Osteocyte (in vitro differentiated cells): ENCODE measurements at places on chromosomes 2 and 18. TPM values are rescaled to one million over a fixed set of nuclear protein-coding genes. Genes with fewer than 3 reads are reported as not detected.
A peak's percentile ranks its signal among the peaks of the same experiment; 100 is the strongest.

DNA sequence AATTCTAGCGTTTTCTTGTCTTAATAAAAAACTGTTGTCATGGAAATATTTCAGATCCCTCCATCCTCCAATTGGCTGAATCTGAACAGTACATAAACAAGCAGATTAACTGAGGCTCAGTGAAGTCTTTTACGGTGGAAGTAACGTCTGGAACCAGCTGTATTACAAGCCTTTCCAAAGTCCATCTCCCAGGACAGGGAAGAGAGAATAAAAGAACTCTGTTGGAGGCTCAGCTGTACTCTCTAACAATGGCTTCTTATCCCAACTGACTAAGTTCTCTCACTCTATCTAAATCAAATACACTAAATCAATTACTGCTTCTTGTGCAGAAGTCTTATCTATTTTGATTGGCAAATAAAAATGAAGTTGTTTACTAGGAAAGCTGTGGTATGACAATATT lies 19.9 kb upstream of the NEDD4L start:
- H3K36me3 ChIP-seq: no peaks in the 10 kb centered on the region
- DNase-seq: no peak
- H3K27me3 ChIP-seq: peaks cover 6% of the 10 kb centered on the region
- no peak overlapping the region for H3K4me3 ChIP-seq

The UGT1A9 gene
- total RNA-seq: not detected in 2 replicates

DNA sequence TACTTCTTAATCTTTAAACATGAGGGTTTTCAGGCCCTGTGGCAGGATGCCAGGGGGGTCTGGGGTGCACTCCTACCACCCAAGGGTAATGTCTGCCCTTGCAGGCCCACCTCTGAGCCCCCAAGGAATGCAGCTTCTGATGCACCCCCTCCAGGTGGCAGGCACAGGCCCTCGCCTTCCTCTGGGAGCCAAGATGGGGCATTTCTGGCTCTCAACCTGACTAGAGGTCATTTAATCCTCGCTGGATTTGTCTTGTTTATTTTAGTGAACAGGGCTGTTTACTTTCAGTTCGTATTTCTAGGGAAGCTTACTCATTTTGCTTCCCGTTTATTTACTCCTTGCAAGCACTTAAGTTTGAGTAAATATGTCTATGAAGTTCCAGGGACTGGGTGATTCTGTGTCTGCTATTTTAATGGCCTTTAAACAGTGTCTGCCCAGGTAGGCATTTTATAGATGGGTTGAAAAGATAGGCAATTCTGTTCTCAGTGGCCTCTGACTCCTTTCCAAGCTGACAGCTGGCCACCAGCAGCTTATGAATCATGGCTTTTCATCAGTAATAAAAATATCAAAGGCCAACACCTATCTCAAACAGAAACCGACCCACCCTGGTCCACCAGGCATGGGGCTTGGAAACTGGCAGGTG lies 11.1 kb upstream of the DNPEP start:
- no peak overlapping the region for H3K27ac ChIP-seq
- H3K27me3 ChIP-seq: no peaks in the 10 kb centered on the region
- DNase-seq: no peak
- H3K4me1 ChIP-seq: no peaks in the 10 kb centered on the region
- no peaks in the 10 kb centered on the region for H3K36me3 ChIP-seq
- no peak overlapping the region for H3K4me3 ChIP-seq

DNA sequence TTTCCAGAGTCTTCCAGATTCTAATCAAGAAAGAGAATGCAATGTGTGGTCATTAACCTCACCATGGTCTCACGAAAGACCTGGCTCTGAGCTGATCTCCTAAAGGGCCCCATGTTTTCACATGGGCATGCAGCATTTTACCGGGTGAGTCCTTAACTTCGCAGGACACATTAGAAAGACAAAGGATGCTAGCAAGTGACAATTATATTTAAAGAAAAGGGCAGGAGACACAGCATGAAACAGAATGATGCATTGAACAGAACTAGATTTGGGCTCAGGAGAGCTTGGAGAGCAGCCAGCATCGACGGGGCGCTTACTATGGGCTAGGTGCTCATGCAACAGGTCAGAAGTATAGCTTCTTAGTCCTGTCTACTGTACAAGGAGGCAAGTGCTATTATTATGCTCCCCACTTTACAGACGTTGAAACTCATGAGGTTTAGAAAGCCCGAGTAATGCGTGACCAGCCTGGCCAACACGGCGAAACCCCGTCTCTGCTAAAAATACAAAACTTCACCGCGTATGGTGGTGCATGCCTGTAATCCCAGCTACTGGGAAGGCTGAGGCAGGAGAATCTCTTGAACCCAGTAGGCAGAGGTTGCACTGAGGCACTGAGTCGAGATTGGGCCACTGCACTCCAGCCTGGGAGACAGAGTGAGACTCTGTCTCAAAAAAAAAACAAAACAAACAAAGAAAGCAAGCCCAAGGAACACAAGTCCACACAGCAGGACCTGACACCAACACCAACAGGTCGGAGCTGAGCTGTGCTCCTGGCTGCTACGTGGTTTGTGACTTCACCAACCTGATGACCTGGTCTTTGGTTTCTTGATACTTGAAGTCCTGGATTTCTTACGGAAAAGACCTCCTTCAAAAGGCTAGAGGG lies 16.1 kb downstream of the MBP start:
- peaks cover 30% of the 10 kb centered on the region for H3K4me1 ChIP-seq
- peaks cover 7% of the 10 kb centered on the region for H3K36me3 ChIP-seq
- H3K27ac ChIP-seq: no peak overlapping the region
- peak; percentile 57 for DNase-seq

GRCh38 chr2:85240055-85240454 lies 87.7 kb downstream of the TGOLN2 start:
- H3K27me3 ChIP-seq: no peaks in the 10 kb centered on the region
- H3K4me1 ChIP-seq: peaks cover 63% of the 10 kb centered on the region
- no peaks in the 10 kb centered on the region for H3K36me3 ChIP-seq
- no peak for DNase-seq
- peak overlapping the region; percentile 87 for H3K27ac ChIP-seq

The IMMT gene
- 79.9 and 81.8 TPM in 2 replicates for total RNA-seq

- no peaks in the 10 kb centered on the region for H3K27me3 ChIP-seq
- no peaks in the 10 kb centered on the region for H3K4me1 ChIP-seq
- H3K36me3 ChIP-seq: no peaks in the 10 kb centered on the region
- H3K27ac ChIP-seq: no peak overlapping the region
Measured at GRCh38 chr2:96151595-96152303, 6.5 kb upstream of the DUSP2 start.

- H3K36me3 ChIP-seq: peaks cover 13% of the 10 kb centered on the region
- H3K27ac ChIP-seq: peak overlapping the region; percentile 94
- H3K4me3 ChIP-seq: peak overlapping the region; percentile 91
- no peak for DNase-seq
- peaks cover 53% of the 10 kb centered on the region for H3K4me1 ChIP-seq
- H3K27me3 ChIP-seq: no peaks in the 10 kb centered on the region
Measured at GRCh38 chr2:20447437-20448245, 767 bp downstream of the RHOB start.

The PPP1R1C gene
- 1.5 and 1.6 TPM in 2 replicates for total RNA-seq

The PKDCC gene
- total RNA-seq: 37.1 and 42.2 TPM in 2 replicates

- DNase-seq: no peak
- peaks cover 31% of the 10 kb centered on the region for H3K4me1 ChIP-seq
- H3K27me3 ChIP-seq: no peaks in the 10 kb centered on the region
- peak overlapping the region; percentile 89 for H3K27ac ChIP-seq
Measured at GRCh38 chr2:173589604-173590275, 235.1 kb downstream of the CDCA7 start.

The TEX44 gene
- not detected in 2 replicates for total RNA-seq

DNA sequence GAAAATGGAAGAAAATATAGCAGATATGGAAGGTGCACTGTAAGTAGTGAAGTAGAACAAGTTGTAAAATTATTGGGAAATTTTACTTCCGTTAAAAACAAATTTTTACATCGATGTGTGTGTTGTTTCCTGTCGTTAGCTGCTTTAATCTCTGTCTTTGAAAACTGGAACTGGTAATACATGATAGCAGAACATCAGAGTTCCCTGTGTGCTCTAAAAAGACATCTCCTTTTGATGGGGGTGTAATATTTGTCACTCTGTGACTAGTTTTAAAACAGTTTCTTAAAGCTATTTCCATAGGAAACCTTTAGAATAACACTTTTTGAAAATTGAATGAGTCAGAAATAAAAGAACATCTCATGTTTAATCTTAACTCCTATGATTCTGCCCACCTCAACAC lies 43.5 kb downstream of the COX7A2L start:
- H3K4me1 ChIP-seq: peaks cover 10% of the 10 kb centered on the region
- no peaks in the 10 kb centered on the region for H3K27me3 ChIP-seq
- H3K4me3 ChIP-seq: no peak overlapping the region

The EVX2 gene
- not detected in 2 replicates for total RNA-seq

The SPP2 gene
- total RNA-seq: not detected in 2 replicates

DNA sequence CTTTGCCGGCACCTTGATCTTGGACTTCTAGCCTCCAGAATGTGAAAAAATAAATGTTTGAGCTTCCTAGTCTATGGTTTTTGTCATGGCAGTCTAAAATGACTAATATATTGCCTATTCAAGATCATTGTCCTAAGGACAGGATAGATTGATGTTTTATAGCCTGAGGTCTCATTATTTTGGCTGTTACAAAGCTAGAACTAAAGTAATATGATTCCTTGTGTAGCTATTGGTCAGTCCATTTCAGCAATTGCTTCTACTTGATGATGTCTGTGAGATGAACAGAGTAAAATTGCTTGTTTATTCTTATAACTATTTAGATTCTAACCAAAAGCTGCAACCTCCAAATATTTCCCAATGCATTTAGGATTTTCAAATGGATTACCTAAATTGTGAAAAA lies 145.0 kb downstream of the HRH4 start:
- no peak for DNase-seq
- H3K27me3 ChIP-seq: peaks cover 11% of the 10 kb centered on the region
- H3K4me3 ChIP-seq: no peak overlapping the region
- H3K36me3 ChIP-seq: no peaks in the 10 kb centered on the region
- H3K4me1 ChIP-seq: no peaks in the 10 kb centered on the region
- H3K27ac ChIP-seq: no peak overlapping the region

The TSPYL6 gene
- not detected in 2 replicates for total RNA-seq

DNA sequence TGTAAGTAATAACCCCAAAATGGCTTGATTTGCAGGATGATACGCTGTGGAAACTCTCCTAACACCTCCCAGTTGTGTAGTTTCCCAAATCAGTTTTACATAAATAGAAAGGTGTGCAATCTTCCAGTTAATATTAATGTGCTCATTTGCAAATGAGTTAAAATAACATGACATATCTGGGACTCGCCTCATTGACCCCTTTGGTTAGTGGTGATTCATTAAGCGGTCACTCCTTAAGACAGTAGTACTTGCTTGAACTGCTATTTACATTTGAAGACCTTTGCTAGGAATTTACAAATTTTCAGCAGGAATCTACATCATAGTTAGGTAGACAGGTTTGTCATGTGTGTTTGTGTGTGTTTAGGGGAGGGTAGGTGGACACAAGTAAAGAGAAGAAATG lies 1367.7 kb upstream of the CELF4 start:
- no peak overlapping the region for H3K27ac ChIP-seq
- DNase-seq: no peak
- no peaks in the 10 kb centered on the region for H3K27me3 ChIP-seq
- no peaks in the 10 kb centered on the region for H3K36me3 ChIP-seq
- no peak overlapping the region for H3K4me3 ChIP-seq
- H3K4me1 ChIP-seq: no peaks in the 10 kb centered on the region

The IL18RAP gene
- total RNA-seq: not detected in 2 replicates

- no peak overlapping the region for H3K27ac ChIP-seq
- H3K4me1 ChIP-seq: no peaks in the 10 kb centered on the region
- no peak overlapping the region for H3K4me3 ChIP-seq
Measured at GRCh38 chr2:205245001-205245400, 437.3 kb upstream of the NRP2 start.

The MAPK4 gene
- not detected in 2 replicates for total RNA-seq

DNA sequence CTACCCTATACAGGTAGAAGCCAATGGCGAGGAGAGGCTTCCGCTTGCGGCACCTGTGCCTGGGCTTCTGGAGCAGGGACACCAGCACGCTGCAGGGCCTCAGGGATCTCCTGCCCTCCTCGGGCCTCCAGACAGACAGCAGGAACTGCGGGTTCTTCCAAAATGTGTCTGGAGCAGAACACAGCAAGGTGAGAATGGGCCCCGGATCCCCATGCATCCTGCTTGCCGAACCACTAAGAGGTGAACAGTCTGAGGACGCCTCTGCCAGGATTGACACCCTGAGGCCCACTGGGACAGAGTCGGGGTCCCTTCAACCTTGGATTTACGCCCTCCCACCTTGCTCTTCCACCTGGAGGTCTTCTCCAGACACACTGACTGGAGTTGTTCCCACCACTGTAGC lies 25.4 kb downstream of the CAPN14 start:
- DNase-seq: peak; percentile 75
- no peak overlapping the region for H3K27ac ChIP-seq
- no peaks in the 10 kb centered on the region for H3K4me1 ChIP-seq
- H3K36me3 ChIP-seq: no peaks in the 10 kb centered on the region

DNA sequence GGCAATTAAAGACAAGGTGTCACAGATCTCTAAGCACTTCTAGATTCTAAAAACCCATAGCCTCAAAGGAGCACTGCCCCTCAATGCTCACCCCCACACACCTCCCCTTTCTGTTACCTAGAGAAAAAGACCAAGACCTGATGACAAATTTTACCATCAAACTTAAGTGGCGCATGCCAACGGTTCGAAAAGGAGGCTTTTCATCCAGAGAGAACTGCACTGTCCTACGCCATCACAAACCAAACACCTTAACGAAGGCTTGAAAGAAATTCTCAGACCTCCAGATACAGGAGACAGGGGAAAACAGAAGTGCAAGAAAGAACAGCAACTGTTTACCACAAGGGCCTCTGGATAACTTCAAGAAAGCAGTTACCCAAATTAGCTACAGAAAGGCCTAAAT lies 2.0 kb upstream of the ZC3H6 start:
- DNase-seq: no peak
- no peaks in the 10 kb centered on the region for H3K36me3 ChIP-seq
- no peak overlapping the region for H3K27ac ChIP-seq
- peaks cover 11% of the 10 kb centered on the region for H3K4me1 ChIP-seq

The LYPD1 gene
- 0.18 and 0.19 TPM in 2 replicates for total RNA-seq

DNA sequence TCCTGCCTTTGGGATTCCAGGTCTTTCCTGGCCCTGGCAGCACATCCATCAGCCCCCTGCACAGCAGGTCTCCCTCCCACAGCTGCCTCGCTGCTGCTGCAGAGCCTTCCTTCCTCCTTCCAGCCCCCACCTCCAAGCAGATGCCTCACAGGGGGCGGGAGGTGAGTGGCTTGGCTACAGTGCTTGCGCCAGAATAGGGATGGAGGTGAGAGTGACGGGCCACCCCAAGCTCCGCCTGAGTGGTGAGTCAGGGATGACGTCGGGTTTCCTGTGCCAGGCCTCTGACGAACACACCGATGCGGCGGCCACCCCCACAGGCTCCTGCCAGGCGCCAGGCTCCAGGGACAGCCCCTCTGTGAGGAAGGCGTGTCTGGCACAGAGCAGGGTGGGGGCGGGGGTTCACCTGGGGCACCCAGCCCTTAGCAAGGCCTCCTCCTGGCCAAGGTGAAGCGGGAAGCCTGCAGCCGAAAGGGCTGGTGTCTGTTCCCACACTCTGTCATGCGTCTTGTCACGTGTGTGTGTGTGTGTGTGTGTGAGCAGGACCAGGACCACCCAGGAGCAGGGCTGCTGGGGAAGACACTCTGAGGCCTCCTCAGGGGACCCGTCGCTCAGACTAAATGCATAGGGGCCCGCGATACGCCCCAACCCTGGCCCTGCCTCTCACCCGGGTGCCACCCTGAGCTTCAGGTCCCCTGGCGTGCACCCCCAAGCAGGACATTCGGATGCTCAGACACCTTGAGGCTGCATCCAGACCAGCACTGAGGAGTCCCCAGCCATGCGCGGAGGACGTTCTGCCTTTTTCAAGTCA lies 3.4 kb upstream of the DUSP2 start:
- no peak for DNase-seq
- no peak overlapping the region for H3K4me3 ChIP-seq
- no peaks in the 10 kb centered on the region for H3K27me3 ChIP-seq
- no peak overlapping the region for H3K27ac ChIP-seq
- no peaks in the 10 kb centered on the region for H3K4me1 ChIP-seq

- DNase-seq: no peak
- peaks cover 24% of the 10 kb centered on the region for H3K27me3 ChIP-seq
Measured at GRCh38 chr2:47695800-47696477, 87.0 kb upstream of the MSH6 start.
